Stimulated activated CD8-positive, alpha-beta memory T cell treated with anti-CD3 and anti-CD28 coated beads, Interleukin-7, amount 100 ng/mL, for 1 hour (primary cell): ENCODE measurements at places on chromosomes 5 and 9.

GRCh38 chr5:13567819-13568218 is 376.7 kb downstream of the DNAH5 start:
- DNase-seq, result no peak

GRCh38 chr9:19116107-19116790 is 11.0 kb downstream of the PLIN2 start:
- no peak for DNase-seq

DNA sequence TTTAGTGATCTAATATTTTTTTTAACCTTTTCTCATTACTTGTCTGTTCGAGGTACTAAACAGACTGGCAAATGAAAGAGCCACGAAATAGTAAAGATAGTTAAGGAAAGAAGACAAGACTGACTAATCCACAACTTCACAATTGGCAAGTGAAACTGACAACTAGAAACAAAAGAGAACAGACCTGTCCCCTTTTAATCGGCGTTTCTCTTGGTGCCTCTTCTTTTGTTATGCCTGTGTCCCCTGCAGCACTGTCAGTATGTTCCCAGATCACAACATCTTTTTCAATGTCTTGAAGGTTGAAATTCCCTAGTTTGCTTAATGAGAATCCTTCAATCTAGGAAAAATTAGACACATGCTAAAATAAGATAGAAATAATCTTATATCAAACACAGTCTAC is 26.1 kb downstream of the TUT7 start:
- no peak for DNase-seq

DNA sequence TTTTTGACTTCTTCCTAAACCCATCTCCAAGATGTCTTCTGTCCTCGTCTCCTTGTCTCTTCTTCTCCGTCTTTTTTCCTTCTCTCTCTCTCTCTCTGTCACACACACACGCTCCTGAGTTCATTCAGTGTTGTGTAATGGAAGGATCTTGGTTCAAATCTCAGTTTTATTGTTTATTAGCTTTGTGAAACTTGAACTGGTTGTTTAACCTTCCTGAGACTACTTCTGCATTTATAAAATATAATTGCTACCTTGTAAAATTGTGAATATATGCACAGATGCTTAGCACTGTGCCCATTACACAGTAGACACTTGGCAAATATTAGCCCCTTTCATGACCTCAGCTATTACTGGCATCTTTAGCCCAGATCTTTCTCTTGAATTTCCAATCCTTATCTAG is 2.4 kb upstream of the NADK2 start:
- no peak for DNase-seq

GRCh38 chr9:69066955-69067354 is 31.4 kb downstream of the FXN start:
- DNase-seq, result no peak

- no peak for DNase-seq
These were observed at the start of gene GRIN3A for GRCh38 chr9:101738566-101739183. TSS of gene GRIN3A (minus strand) at chr9:101738647. CDS start at chr9:101737979, 668 bp downstream.

DNA sequence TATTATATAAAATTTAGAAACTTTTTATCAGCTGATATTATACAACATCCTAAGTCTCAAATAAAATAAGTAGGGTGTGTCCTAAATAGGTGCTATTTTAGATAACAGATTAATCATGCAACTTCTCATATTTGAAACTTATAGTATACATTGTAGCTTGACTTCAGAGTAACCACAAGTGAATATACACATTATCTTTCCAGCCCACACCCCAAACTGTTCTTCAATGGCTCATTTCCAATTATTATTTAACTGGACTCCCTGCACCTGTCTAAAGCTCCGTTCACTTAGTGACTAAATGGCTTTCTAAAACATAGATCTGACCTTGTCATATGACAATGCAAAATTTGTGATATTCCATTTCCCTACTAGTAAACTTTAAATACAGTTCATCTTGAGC is 490.9 kb upstream of the RGMB start:
- DNase-seq, result no peak

- DNase-seq, result no peak
These were observed 97.0 kb upstream of the ZNF366 start for GRCh38 chr5:72604111-72604797.

GRCh38 chr9:103041961-103042360 is 46.8 kb downstream of the CYLC2 start:
- no peak for DNase-seq

GRCh38 chr5:79931866-79932265 is 59.2 kb downstream of the MTX3 start:
- DNase-seq, result no peak

DNA sequence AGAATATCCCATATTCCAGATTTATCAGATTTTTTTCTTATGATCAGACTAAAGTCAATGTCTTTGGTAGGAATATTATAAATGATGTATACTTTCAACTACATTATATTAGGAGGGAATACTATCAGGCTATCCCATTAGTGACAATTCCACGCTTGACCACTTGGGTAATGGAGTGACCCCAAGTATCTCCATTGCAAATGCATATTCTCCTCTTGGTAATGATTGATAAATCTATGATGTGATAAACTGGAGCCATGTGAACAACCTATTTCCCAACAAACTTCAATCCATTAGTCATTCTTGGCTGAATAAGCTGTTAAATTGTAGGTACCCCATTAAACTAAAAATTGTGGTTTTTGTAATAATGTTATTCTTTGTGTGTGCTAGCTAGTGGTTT is 12.2 kb upstream of the MPDZ start:
- no peak for DNase-seq

DNA sequence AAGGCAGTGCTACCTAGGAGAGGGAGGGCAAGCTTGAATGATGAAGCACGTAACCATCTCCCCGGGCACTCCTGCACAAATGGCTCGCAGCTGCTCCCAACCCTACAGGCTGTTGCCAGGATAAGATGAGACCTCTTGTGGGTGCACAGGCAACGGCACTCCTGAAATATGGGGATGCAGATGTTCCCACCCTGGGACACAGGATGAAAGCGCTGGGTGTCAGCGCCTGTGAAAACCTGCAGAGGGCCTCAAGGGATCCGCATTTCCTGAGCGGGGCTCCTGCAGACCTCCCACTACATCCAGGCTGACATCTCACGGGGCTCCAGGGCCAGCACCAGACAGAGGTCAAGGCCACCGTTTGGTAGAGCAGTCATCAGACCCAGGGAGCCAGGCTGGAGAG is 60.7 kb downstream of the SMIM23 start:
- no peak for DNase-seq

- DNase-seq, result no peak
These were observed 289.6 kb upstream of the SGCD start for GRCh38 chr5:156037151-156037909.

DNA sequence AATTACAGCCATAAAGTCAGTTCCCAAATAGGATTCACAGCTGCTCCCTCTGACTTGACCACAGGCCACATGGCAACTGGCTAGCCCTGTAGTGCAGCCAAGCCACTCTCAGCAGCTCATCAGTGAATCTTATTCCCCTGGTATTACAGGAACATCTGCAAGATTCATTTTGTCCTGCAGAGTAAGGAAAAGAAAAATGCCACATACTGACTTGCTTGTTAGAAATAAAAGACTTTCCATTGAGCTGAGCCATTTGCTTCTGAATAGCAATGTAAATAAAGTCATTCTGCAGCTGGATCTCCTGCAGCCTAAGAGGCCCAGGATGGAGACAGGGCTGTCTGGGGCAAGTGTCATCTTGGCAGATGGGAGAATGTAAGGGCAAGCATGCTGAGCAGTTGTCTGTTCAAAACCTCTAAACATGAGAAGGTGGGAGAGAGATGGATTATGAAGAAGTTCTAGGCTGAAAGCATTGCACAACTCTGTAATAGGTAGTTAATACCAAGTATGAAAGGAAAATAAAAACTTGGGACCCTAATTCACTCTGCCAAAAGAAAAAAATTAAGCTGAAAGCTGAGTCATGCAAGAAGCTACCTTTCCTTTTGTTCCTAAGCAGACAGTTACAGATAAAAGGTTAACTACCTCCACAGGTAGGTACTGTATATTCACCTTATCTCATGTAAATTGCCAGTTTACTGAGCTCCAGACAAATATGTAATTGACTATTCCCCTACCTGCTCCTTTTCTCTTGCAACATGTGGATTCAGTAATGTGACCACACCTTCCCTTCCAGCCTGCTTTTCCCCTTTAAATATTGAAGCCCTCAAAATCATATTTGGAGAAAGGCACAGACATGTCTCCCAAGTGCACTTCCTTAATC is 244.4 kb upstream of the RAI14 start:
- no peak for DNase-seq

DNA sequence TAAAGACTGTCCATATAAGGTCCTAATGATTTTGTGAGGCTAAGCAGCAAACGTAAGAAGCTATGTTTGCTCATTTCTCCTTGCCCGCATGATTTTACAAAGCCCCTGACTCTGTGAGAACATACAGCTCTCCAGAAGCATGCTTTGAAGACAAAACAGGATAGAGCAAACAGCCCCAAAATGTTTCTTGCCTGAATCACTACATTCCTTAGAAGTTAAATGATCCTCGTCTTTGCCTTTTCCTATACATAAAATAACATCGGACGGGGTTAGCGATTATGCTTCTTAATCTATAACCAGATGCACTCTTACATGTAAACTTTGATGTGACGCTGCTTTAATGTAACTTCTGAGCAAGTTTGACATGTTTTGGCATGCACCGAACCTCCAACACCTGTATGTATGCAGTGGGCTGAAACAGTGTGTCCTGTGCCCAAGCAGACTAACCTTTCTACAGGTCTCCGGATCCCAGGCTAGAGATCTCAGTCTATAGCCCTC is 353.7 kb downstream of the CETN3 start:
- no peak for DNase-seq

DNA sequence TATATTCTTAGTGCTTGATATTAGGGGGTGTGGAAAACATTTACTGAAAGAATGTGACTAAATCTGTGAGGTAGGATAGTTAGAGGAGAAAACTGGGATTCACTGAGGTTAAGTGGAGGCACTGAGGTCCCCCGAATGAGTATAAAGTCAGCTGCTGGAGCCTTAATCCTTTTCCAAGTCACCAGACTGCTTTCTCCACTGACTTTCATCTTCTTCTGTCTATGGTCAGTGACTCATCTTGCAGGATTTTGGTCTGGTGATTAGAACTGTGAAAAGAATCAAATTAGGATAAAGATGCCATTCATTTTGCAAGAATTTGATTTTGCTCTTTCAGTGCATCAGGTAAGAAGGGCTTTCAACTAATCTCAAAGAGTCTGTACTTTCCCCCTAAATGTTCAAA is 89.3 kb upstream of the ALDH1A1 start:
- no peak for DNase-seq

- no peak for DNase-seq
These were observed 571 bp downstream of the PPIC start for GRCh38 chr5:123035918-123036390.

DNA sequence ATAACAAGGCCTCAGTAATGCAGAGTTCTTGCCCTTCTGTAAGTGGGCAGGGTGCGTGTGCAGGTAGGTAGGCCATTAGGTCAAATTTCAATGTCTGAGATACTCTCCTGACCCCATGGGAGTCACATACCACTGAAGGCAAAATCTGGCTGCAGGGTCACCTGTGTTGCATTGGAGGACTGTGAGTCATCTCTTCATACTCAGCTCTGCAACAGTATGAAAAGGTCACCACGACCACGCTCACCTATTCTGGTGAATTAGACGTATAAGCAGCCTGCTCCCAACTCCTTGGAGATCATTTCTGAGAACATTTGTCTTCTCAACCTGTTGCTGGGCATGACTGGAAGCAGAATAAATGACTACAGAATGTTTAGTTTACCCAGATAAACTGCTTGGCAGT is 599.8 kb downstream of the PDE4D start:
- DNase-seq, result no peak

GRCh38 chr9:4422495-4422894 is 67.8 kb upstream of the SLC1A1 start:
- DNase-seq, result no peak

DNA sequence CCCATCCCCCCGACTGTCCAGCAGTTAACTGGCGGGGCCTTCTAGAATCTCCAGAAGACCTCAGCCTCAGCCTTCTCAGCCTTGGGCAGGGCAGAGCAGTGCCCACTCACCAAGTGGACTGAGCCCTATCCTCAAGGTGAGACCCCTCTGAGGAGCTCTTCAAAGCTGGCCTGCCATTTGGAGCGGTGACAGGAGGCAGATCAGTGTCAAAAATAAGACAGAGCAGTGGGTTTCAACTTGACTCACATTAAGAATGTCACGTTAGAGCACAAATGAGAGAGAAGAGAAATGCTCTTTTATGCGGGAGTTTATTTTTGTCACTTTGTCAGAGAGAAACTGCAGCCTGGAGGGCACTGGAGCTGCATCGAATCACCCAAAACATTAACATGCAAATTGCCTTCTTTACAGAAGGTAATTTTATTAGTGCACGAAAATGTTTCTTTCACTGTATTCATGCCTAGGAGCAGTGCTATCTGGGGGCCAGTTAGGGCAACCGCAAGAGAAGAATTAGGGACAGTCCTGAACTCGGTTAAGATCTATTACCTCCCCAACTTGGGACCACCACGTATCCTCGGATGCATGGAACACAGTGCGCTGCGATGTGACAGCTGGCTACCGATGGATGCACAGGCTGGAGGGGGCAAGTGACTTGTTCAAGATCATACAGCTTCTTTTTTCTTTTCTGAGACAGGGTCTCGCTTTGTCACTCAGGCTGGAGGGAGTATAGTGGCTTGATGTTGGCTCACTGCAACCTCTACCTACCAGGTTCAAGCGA is 188.5 kb downstream of the DAB2IP start:
- no peak for DNase-seq

- no peak for DNase-seq
These were observed 506 bp downstream of the ADAMTS19 start for GRCh38 chr5:129460672-129460935.

DNA sequence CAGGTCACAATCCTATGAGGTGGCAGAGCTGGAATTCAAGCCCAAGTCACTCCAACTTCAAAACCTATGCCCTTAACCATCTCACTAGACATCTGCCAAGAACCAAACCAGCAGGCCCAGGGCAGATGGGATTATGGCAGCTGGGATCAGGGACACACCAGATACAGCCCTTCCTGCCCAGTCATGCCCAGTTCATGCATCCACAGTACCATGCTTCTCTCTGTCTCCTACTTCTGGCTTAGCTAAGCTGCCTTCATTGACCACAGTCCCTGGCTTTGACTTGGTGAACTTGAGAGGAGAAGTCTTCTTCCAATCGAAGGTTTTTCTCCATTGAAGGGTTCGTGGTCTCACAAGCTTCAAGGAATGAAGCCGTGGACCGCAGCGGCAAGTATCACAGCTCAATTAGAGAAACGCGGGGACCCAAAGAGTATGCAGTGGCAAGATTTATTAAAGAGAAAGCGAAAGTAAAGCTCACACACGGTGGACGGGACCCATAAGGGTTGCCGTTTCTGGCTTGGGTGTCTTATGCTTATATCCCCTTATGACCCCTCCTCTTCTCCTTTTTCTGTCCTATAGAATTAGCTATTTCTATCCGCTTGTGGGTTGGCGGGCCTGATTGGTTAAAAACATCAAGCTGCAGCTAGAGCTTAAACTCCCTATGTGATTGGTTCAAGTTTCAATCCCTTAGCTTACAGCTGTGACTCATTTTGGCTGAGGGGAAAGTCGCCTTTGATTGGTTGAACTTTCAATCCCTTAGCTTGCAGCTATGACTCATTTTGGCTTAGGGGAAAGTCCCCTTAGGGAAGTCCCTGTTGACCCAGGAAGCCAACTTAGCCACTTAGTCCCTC is 101.2 kb downstream of the TRIM36 start:
- no peak for DNase-seq
